ENCODE measurements at places on chromosomes 1 and 21.

DNA sequence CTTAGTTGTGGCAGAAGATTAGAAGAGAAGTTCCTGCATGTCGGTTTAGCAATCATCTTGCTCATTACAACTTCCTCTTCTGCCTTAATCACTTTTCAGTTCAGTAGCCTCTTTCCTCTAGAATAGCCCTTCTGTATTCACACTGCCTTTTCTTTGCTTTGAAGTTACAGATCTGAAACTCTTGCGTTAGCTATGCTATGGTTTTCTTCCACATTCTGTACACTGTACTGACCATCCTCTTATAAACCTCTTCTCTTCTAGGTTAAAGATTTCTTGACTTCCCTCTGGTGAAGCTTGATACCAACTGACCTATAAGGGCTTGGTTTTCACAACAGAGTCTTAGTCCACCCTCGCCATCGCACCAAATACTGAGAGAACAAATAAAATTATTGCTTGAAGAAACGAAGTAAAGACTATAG is 35.0 kb downstream of the C21orf91 start:
- DNase-seq: no peak

- no peak for DNase-seq
Measured at GRCh38 chr21:30582870-30583269, 7.3 kb downstream of the KRTAP22-2 start.

DNA sequence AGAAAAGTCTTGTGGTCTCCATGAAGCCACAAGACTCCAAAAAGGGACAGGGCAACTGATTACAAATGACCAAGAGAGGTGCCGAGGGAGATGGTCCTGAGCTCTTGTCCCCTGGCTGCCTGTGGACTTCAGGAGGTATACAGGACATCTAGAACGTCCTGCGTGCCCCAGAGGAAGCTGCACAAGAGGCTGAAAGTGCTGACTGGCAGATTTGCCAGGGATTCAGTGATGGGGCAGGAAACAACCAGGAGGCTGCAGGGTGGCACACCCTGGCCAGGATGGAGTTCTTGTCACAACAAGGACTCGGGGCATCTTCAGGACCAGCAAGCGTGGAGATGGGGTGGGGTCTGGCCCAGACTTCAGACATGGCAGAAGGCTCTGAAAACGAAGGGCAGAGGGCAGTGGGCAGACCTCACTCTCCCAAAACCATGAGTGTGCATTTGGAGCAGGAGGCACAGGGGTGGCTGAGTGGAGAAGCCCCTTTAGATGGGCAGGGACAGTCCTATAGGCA is 13.4 kb upstream of the PKP1 start:
- DNase-seq: no peak

- no peak for DNase-seq
Measured at GRCh38 chr1:26784023-26784871, 3.5 kb upstream of the PIGV start.

- no peak for DNase-seq
Measured at GRCh38 chr21:45427331-45428271, 22.6 kb downstream of the COL18A1 start.

DNA sequence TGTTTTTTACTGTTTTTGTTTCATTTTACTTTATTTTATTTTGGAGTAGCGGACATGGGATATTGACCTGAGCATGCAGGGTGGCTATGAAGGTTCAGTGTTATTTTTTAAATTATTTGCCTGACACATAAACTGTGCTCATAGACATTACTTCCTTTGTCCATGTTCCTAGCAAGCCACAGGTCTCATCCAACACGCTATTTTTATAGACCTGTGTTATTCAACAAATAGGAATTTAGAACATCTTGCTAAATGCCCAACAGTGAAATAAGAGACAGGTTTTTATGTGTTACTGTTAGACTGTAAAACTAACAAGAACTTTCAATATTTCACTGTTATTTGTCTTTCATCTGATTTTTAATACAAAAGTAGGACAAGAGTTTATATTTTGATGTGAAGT is 756.4 kb downstream of the KCNT2 start:
- DNase-seq: no peak

- DNase-seq: peak; percentile 36
Measured at GRCh38 chr1:26321315-26322041, 3.7 kb downstream of the CD52 start.

DNA sequence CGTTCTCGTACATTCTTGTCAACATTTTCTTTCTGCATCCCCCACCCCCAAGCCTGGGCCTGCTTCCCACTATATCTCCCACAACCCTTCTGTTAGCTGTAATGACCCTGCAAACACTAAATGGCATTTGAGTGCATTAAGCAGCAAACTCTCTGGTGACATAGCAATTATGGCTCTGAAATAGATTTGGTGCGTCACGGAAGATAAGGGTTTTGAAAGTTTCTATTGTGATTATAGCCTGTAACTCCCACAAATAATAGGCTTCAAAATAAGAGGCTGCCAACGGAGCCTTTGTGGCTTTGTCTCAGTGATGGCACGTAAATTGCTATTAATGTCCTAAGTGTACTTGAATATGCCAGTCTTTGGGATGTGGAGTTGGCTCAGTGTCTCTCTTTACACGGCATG is 277.6 kb downstream of the PBX1 start:
- no peak for DNase-seq

- no peak for DNase-seq
Measured at GRCh38 chr1:223248770-223249140, 105.7 kb upstream of the TLR5 start.

- peak; percentile 100 for DNase-seq
Measured at GRCh38 chr1:175094626-175095025, 27.0 kb downstream of the TNN start.

GRCh38 chr1:30520476-30520875 is 202.9 kb downstream of the MATN1 start:
- no peak for DNase-seq

GRCh38 chr21:21045518-21045917 is 47.3 kb downstream of the NCAM2 start:
- DNase-seq: no peak

GRCh38 chr1:192724670-192725069 is 84.2 kb upstream of the RGS2 start:
- DNase-seq: no peak

- no peak for DNase-seq
Measured at GRCh38 chr1:204410688-204411450, 748 bp downstream of the PPP1R15B start.

GRCh38 chr1:178946855-178947676 is 76.2 kb upstream of the ANGPTL1 start:
- DNase-seq: no peak

All from NCI-H526 treated with DMSO at 0.1 percent for 48 hours (cell line).